ENCODE measurements at places on chromosomes 6 and 20.
A peak's percentile ranks its signal among the peaks of the same experiment; 100 is the strongest.

DNA sequence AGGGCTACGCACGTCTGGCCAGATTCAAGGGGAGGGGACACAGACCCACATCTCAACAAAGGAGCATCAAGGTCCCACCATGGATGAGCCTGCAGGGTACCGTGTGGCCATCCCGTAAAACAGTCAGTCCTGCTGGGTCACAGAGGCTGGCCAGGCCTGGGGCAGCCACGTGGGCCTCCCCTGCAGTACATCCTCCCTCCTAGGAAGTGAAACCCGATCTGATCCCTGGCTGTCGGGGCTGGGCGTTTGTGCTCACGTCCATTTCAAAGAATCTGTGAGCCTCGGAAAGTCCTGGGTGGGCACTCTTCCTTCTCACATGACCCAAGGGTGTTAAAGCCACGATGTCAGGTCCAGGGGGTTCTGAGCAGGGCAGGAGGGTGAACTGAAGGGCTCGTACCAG, 14.3 kb downstream of the SULF2 start:
- no peak for DNase-seq

GRCh38 chr6:150528648-150529285, 70.9 kb upstream of the PLEKHG1 start:
- DNase-seq: no peak

GRCh38 chr6:135458051-135458450, 39.5 kb downstream of the AHI1 start:
- DNase-seq: no peak

DNA sequence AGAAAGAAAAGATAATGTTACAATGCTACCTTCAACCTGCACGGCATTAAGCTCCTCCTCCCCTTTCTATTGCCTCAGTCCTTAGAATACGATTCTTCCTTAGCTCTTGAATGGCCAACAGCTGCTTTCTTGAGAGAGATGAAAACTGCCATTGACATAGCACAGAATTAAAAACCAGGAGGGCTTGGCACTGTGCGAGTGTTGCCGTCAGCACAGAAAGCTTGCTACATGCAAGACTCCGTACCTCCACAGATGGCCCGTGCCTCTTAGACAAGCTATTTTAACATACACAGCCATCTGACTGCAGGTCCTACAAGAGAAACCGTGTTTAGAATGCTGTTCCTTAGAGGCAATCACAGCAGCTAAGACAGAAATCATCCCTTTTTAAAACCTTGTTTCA, 51.7 kb downstream of the ALDH5A1 start:
- peak; percentile 61 for DNase-seq

GRCh38 chr6:1347161-1347560, 35.3 kb downstream of the FOXQ1 start:
- DNase-seq: no peak

DNA sequence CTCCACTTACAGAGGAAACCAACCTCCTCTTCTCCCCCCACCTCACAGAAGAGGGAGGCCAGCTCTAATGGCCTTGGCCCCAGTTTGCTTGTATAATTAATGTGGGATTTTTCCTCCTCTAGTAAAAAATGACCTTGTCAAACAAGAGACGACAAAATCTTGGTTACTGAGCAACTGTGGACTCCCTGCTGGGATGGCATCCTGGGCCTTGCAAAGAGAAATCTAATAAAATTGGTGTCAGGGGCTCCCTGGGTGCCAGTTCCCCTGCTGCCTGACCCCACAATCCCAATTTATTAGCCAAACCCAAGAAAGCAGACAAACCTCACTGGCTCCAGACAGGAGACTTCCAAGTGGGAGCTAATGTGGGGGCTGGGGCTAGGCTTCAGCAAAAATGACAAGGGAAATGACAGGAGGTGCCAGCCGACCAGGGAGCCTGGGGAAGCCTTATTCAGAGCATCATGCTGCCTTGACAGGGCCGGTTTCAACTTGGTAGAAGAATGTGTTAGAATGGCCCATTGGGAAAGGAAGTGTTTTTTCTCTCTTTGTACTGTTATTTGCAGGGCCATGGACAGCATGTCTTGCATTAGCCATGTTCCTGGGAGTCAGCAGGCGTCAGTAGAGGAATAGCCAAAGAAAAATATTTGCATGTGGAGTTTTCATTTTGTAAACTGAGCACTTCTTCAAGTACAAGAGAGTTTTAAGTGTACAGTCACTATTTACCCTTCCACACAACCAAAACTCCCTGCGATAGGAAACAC, 816.9 kb downstream of the DHX35 start:
- DNase-seq: no peak

- DNase-seq: no peak
These were observed 308.2 kb upstream of the PRND start for GRCh38 chr20:4413314-4414049.

DNA sequence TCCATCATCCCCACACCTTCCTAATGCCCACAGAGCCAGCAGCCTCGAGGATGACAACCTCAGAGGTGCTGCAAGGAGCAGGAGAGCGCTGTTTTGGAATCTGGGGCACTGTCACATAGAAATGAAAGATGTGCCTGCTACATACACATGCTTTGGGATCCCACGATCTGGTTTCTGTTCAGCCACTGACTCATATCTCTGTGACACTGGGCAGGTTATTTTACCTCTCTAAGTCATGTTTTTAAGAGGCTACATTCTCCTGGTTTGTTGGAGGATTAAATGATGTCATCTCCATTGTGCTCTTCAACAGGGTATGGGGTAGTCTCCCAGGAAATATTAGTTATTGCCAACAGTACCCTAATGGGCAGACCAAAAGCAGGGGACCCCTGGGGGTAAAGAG, 32.6 kb upstream of the TAB2 start:
- DNase-seq: no peak

GRCh38 chr20:44613575-44613974, 31.2 kb downstream of the PKIG start:
- peak; percentile 9 for DNase-seq

- no peak for DNase-seq
These were observed 131.5 kb upstream of the KCNK16 start for GRCh38 chr6:39453956-39454524.

DNA sequence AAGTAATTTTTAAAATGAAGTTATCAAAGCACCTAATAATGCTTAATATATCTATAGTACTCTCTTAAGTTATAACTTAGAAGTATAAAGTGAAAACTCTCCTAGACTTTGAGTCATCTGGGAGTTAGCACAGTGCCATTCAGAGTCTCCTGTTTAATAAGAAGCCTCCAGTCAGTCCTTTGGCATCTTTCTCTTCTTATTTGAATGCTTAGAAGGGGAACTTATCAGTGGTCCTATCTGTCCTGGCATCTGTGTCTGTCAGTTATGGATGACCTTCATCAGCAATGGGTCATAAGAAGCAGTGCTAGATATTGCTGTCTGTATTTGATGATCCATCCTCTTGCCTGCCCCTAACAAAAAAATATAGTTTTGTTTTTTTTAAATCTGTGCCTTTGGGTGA, 15.2 kb downstream of the TMEM200A start:
- DNase-seq: no peak
